Fibroblast of skin of left quadriceps (primary cell): ENCODE measurements at places on chromosomes 11 and 22.

DNA sequence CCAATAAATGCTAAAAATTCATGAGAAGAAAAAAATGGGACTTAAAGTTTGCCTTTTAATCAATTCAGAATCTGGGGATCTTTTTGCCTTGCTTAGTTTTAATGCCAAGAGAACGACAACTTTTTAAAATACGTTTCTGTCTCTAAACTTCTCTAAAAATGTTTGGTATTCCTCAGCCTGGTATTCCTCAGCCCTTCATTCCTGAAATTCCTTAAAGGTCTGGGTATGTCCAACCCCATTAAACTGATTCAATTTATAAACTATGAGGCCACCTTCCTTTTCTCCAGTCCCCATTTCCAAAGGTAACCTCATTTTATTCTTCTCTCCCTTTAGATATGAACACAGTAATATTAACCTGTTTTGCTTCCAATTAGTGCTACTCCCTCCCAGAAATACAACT, 16.6 kb downstream of the POLA2 start:
- DNase-seq = no peak

DNA sequence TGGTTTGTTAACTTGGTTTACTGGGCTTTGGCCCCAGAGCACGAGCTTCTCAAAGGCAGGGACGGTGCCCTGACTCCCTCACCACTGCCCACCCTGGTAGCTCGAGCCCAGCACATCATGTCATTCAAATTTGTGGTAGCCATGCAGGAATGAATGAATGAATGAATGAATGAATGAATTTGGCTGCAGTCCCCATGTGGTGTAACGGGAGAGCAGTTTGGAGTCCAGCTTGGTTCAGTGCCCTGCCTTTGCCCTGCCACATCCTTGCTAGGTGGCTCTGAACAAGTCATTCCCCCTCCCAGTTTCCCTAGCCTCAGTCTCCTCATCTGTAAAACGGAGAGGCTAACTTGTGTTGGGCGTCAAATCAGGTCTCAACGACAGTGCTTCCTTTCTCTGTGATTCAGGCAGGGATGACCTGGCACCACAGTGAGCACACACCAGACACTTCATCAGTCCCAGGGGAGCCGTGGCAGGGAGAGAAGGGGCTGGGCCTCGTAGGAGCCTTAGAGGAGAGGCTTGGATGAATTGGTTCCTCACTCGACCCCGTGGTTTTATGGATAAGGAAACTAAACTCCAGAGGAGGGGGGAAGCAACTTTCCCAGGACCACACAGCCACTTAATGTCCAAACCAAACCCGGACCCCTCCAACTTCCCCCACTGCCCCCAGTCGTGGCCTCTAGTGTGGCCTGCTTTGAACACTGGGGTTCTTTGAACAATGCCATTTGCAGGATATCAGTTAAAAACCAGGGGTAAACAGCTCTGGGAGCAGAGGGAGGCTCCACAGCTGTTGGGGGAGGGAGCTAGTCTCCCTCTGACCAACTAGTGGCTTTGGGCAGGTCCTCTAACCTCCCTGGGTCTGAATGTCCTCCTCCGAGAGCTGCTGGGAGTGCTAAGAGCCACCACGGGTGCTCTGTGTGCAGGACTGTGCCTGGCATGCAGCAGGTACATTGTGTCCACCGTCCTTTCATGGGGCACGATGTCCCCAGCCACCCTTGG, 86.2 kb downstream of the CACNA1I start:
- no peak for DNase-seq

DNA sequence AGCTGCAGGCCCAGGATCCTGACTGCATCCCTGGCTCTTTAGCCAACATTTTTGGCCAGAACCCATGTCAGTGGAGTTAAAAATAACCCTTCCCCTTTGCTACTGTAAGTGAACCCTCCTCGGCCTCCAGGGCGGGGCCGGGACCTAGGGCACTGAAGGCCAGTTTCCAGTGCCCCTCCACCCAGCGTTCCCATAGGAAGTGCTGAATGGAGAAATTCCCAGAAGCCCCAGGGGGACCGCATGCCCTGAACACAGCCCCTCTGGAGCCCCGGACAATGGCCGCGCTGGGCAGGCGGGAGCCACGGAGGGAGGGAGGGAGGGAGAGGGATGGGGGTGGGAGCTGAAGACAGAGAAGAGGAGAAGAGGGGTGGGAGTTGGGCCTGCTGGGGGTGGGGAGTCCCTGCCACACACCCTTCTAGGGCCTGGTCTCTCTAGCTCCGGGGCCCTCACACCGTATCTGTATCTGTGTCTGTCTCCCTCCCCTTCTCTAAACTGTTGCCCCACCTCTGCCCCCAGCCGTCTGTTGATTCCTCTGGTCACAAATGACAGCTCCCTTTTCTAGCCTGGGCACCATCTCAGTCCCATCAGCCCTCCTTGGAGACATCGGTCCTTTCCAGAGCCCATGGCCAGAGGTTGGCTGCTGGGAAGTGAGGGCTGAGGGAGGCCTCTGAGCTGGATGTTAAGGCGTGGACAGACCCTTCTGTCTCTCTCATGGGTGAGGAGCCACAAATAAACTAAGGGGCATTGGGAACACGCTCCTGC, 10.9 kb downstream of the PDGFB start:
- no peak for DNase-seq

GRCh38 chr11:128830290-128831173, 36.6 kb downstream of the KCNJ1 start:
- no peak for DNase-seq

DNA sequence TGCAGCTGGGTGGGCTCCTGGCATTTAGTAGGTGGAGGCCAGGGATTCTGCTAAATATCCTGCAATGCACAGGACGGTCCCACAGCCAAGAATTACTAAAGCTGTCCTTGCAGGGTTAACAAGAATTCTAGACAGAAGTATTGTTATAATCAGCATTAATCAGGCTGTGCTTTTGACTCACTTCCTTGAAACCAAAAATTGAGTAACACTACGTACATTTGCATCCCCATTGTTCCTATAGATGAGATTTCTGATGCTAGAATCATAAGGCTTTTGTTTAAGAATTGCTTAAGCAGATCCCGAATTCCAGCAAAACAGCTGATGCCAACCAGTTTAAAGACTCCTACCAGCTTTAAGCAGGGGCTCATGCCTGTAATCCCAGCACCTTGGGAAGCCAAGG, 11.4 kb downstream of the SLC6A5 start:
- DNase-seq = no peak

DNA sequence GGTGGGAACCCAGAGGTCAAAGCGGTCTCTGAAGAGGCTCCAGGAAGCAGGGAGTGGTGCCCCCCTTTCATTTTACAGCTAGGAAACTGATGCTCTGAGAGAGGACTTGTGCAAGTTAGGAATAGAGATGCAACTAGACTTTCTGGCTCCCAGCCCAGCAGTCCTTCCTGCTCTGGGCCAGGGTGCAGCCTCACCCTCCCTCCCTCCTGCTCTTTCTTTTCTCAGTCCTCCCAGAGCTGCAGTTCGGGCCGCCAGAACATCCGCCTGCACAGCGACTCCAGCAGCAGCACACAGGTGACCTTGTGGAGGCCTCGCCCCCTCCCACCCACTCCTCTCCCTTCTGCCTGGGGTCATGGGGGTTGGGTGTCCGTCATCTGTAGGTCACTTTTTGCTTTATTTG, 51.5 kb downstream of the LHFPL7 start:
- DNase-seq = peak; percentile 4

GRCh38 chr11:123601743-123602142, 52.7 kb downstream of the SCN3B start:
- DNase-seq = no peak

- DNase-seq = no peak
Observed at GRCh38 chr11:68118706-68119448, 2.3 kb downstream of the CHKA start.

DNA sequence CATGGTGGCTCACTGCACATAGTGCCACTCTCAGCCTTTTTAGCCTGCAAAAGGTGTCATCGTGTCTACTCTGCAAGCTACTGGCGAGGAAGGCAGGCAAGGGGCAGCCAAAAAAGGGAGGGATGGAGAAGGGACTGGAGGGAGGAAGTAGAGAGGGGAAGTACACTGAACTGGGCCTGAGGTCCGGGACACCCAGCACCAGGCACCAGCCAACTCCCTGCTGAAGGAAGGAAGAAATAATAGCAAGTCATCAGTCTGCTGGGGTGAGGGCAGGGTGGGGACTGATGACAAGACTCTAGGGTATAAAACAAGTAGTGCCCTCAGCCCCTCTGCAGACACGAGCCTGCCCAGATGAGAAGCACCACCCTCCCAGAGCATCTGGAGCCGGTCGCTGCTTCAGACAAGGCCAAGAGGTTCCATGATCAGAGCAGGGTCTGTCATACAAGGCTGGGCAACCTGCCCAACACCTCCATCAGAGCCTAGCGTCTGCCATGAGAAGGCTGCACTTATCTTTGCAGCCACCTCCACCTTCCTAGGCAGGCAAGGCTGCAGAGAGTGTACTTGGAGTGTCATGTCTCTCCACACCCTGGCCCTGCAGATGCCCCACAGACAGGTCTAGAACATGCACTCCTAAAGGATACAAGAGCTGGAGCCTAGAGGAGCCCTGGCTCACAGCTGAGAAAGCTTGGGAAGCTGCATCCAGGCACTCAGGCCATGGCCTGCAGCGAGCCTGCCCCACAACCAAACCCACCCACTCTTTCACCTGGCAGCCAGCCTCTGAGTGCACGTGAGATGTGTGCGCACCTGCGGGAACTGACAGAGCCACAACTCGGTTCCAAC, 9.0 kb upstream of the COMT start:
- DNase-seq = no peak

DNA sequence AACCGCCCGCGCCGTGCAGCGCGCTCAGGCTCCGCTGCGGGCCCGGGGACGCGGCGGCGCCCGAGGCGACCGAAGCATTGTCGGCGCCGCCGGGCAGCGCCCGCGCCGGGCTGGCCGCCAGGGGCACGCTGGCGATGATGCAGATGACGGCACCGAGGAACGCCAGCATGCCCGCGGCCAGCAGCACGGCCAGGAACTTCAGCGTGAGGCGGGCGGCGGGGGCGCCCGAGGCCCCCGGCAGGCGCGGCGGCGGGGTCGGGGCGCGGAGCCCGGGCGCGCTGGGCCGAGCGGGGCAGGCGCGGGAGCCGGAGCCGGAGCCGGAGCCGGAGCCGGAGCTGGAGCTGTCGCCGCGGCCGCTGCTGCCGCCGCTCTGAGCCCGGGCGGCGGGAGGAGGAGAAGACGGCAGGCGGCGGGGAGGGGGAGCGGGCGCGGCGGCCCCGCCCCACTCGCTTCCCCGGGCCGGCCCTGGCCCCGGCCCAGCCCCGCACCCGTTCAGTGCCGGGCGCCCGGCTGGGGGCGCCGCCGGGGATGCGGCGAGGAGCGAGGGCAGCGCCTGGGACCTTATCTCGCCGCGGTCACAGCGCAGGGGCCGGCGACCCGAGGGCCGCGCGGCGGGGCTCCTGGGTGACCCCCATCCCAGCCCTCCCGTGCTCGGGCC, at the start of gene NPTXR:
Gene NPTXR (minus strand): TSS at position 372 of the 658 bp plus-strand sequence.
- DNase-seq = no peak

DNA sequence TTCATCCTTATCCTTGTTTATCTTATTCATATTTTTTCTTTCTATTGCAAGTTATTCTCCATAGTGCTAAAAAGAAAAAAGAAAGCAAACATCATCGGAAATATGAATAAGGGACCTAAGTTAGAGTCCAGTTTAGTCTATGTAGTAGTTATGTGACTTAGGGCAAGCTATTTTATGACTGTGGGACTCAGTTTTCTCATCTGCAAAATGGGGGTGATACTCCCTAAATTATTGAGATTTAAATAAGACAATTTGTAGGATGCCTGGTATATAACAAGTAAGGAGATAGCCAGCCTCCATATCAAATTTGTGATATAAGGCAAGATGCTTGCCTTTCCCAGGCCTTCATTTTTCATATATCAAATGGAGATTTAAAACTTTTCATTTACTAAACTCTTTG, 69.5 kb downstream of the MAML2 start:
- DNase-seq = no peak

- peak; percentile 88 for DNase-seq
Observed at GRCh38 chr11:128052912-128053641, 534.3 kb downstream of the ETS1 start.

DNA sequence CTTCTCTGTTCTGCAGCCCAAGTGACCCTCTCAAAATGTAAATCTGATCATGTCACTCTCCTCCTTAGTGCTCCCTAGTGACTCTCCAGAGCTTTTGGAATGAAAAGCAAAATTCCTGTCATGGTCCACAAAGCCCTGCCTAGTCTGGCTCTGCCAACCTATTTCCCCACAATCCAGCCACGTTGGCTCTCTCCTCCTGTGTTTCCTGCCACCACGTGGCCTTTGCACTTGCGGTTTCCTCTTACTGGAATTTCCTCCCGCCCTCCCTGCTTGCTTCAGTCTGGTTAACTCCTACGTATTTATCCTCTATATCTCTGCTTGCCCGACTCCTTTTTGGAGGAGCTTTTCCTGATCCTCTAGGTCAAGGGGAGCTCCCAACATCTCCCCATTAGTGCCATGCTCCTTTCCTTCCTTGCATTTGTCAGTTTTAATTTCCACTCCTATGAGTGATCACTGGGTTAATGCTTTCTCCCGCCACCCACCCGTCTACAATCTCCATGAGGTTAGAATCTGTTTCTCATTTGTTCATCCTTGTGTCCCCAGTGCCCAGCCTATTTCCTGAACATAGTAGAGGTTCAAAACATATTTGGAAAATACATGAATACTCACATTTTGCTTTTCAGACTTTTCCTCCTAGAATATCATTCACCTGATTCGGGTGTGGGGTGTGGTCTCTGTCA, 11.5 kb downstream of the NNMT start:
- peak; percentile 79 for DNase-seq
